ENCODE measurements at places on chromosomes 3 and 15. TPM values are rescaled to one million over a fixed set of nuclear protein-coding genes. Genes with fewer than 3 reads are reported as not detected.

The RYR3 gene
- 13.9 TPM for polyA plus RNA-seq

DNA sequence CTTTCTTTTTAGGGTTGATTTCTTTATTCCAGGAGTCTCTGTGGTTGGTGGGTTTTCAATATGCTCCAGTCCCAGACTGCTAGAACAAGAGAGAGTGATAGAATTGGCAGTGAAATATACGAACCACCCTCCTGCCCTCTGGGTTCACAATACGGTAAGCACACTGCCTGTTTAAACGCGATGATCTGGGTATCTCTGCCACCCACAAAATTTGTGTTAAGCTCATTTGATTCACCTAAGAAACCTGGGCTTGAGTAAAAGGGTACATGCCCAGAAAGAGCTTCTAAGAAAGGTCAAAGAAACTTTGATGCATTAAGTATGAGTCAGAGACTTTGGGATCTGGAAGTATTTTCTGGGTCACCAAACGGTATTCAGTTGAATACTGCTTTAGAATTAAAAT lies 29.8 kb downstream of the OXNAD1 start:
- no peak for DNase-seq

The TNIK gene
- 17.7 TPM for polyA plus RNA-seq

DNA sequence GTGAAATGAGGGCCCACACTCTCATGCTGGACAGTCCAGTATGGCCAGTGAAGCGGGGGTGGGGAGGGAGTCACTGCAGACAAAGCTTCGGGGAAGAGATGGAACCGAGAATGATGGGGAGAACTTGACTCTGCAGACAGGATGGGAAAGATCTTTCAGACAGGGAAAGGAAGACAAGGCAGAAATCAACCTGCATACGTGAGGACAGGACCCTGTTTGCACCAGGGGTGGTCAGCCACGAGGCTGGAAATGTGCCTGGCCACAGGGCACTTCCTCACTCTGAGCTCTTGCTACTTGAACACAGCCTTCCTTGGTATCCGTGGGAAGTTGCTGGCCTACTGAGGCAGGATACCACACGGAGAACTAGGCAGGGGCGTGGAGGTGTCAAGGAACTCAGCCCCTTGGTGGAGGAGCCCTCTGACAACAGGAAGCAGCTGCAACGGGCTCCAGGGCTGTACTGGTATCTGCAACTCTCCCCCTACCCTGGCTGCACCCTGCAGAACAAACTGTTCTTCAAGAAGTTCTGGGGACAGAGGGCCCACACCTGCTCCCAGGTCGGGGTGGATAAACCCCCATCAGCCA lies 9.3 kb upstream of the SRP14 start:
- DNase-seq = no peak

DNA sequence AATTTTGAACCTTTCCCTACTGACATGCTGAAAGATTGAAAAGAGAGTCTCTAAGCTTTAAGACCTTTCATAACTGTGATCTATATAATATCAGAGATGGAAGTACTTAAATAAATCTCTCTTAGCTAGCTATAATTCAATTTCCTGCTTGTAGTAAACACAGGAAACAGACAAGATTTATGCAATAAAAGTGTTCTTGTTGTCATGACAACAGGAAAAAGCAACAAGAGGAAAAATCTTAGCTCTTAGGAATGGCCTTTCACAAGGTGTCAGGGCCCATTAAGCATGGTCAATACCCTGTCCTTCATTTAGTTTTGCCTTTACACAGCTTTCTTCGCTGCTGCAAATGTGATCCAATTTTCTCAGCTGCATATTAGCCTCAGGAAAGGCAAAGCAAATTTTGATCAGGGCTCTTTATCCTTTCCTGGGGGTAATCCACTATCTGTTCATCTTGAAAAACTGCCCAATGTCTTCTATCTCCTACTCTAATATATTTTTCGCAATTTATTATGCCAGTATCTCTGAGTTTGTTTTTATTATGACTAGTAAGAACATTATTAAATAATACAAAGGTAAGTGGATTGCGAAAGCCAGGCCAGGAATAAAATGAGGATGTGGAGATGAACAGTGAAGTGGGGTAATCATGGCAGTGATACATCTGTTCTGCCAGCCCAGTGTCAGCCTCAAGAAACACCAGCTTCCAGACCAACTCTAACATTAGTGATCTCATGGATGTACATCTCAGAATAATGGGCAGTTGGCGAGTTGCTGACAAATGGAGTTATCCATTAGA lies 28.7 kb downstream of the SIDT1 start:
- peak; percentile 42 for DNase-seq

GRCh38 chr3:195595785-195596531 lies 12.2 kb upstream of the APOD start:
- no peak for DNase-seq

DNA sequence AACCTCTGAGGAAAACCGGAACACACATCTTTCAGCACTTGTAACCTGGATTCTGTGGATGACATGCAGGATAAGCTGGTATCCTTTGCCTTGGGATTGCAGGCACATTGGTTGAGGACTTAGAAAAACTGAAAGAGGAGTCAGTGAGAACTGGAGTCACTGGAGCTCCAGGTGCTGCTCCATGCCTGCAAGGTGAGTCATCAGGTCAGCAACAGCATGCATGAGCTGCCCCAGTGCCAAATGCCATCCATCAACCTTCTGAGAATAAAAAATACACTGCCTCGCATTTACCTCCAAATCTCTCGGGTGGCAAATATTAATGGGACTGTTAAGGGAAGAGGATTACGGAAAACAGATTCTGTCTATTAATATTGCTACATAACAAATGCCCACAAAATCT lies 729.1 kb downstream of the NTRK3 start:
- no peak for DNase-seq

GRCh38 chr3:13018561-13019242 lies 54.5 kb downstream of the IQSEC1 start:
- no peak for DNase-seq
